ENCODE measurements at places on chromosomes 2 and 18. TPM values are rescaled to one million over a fixed set of nuclear protein-coding genes. Genes with fewer than 3 reads are reported as not detected.

DNA sequence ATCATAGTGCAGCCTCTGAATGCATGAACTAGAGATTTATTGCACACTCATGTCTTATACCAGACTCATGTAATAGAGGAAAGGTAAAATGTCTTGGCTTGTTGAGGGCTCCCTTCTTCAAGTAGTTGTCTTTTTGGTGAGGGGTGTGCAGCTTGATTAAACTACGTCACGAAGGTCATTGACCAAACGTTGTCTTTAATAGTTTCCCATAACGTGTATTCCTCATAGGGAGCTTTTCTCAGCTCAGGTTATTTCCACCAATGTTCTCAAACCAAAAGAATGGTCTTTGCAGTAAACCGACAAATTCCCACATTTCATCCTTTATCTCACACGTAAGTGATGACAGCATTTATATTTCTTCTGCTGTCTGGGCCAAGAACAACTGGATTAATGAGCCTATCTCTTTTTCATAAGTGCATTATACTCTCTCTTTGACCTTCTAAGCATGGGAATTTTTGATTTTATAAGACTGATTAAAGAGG is 547.7 kb upstream of the ZEB2 start:
- DNase-seq = no peak

DNA sequence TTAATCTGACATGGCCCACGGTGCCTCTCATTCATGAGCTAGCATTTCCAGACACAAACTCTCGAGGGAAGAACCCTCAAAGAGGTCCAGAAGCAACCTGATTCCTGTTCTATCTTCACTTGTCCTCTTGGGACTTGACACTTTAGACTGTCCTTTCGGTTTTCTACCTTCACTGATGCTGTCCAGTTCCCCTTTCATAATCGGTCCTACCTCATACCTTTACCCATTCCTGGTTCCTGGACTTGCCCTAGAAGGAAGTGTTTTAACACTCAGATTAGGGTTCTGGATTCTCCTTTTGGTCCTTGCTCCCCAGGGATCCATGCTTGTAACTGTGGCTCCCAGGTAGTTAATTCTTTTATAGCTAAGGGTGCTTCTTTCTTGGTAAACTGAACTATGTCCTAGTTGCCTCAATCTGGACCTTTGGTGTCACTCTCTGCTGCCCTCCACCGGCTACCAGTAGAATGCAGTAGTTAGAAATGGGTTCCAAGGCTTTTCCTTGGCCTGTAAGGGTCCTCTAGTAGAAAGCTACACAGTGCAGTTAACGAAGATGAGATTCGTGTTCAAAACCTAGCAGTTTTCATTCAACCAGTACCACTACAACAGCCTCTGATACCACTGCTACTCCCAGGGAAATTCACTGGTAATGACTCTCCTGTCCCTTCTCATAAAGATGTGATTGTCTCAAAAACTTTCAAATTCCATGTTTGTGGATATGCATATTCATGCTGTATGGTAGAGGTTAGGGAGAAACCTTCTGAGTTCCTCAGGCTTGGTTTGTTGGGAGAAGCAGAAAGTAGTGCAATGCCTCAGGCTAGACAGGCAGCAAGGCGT is 178.1 kb upstream of the CYP26B1 start:
- no peak for DNase-seq

DNA sequence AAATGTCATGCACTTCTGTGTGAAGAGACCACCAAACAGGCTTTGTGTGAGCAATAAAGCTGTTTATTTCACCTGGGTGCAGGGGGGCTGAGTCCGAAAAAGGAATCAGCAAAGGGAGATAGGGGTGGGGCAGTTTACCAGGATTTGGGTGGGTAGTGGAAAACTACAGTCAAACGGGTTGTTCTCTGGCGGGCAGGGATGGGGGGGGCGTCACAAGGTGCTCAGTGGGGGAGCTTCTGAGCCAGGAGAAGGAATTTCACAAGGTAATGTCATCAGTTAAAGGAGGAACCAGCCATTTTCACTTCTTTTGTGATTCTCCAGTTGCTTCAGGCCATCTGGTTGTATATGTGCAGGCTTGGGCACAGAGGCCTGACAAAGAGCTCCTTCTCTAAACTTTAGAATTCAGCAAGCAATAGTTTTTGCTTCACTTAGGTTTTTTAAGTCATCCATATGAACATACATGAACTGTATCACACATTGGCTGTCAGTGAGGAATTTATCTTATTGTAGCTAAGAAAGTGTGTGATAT is 17.5 kb upstream of the ALPK2 start:
- DNase-seq = no peak

DNA sequence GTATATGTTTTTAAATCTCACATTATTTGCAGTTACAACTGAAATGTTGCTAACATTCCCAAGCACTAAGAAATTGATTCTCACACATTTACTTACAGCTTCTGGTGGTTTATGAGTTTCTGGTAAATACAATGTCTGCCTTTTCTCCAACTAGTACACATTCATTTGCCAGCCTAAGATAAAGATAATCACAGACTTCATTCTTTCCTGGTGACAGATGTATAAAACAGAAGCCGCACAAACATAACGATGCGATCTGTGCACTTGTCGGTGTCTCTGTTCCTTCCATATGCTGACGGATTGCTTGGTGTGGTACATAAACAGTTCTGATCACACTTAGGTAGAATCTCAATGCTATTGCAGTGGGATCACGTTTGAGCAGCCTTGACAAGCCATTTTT is 100.4 kb upstream of the DDX18 start:
- no peak for DNase-seq

The ANKRD30B gene
- total RNA-seq = not detected

GRCh38 chr18:3935305-3935704 is 485.3 kb downstream of the TGIF1 start:
- DNase-seq = no peak

DNA sequence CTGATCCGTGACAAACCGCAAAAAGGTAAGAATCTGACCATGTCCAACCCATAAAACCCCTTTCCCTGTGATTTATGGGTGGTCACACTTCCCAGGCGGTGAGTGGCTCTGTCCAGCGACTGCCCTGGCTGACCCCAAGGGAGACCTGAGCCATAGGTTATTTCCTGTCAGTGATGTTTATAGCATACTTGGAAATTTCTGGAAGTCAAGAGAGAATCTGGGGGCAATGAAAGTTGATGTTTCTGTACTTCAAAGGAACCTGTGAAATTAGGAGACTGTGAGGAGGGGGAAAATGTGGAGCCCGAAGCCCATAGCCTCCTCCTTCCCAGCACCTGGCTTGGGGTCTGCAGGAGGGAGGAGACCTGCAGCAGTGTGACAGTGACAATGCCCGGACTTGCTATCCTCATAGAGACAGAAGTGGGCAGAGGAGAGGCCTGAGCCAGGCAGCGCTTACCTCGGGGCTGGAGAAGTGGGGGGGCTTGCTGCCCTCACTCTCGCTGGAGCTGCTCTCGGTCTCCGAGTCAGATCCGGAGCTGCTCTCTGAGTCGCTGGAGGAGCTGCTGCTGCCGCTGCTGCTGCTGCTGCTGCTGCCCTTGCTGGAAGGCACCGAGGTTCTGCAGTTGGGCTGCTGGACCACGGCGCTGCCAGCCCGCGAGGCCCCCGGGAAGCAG is 111.3 kb upstream of the REV1 start:
- DNase-seq = no peak

- no peak for DNase-seq
Observed at GRCh38 chr18:25177631-25178030, 174.3 kb downstream of the ZNF521 start.

DNA sequence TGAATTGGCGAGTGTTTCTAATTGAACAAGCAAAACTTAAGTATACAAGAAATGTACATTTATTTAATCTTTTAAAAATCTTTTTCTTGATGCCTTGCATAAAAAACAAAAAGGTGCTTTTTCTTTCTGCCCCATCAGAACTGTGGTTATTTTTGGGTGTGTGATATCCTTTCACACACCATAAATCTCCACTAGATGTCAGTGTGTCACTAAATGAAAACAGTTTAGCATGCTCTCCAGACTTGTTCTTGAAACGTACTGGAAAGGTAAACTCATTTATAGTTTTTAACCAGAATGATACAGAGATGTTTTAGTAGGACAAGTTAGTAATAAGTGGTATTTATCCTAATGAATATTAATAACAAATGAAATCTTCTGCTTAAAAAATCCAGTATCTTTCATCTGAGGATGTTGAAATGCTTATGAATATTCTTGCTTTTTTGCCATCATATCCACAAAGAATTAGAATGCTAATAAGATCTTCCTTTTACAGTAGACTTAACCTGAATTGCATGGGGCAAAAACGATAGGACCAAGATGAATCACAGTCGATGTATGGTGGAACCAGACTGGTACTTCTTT is 96.8 kb downstream of the UBE2E3 start:
- DNase-seq = peak; percentile 9

The ANXA4 gene
- total RNA-seq = 6.6 TPM

DNA sequence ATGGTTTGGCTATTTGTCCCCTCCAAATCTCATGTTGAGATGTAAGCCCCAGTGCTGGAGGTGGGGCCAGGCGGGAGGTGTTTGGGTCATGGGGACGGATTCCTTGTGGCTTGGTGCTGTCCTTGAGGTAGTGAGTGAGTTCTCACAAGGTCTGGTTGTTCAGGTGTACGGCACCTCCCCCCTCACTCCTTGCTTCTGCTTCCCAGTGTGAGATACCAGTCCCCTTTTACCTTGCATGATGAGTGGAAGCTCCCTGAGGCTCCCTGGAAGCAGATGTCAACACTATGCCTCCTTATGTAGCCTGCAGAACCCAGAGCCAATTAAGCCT is 232.6 kb downstream of the LDLRAD4 start:
- DNase-seq = no peak

- DNase-seq = no peak
Observed at GRCh38 chr2:12391116-12391515, 325.6 kb upstream of the TRIB2 start.

The SIX3 gene
- total RNA-seq = not detected

The FBLN7 gene
- total RNA-seq = 21.4 TPM

The GREB1 gene
- total RNA-seq = 143 TPM

DNA sequence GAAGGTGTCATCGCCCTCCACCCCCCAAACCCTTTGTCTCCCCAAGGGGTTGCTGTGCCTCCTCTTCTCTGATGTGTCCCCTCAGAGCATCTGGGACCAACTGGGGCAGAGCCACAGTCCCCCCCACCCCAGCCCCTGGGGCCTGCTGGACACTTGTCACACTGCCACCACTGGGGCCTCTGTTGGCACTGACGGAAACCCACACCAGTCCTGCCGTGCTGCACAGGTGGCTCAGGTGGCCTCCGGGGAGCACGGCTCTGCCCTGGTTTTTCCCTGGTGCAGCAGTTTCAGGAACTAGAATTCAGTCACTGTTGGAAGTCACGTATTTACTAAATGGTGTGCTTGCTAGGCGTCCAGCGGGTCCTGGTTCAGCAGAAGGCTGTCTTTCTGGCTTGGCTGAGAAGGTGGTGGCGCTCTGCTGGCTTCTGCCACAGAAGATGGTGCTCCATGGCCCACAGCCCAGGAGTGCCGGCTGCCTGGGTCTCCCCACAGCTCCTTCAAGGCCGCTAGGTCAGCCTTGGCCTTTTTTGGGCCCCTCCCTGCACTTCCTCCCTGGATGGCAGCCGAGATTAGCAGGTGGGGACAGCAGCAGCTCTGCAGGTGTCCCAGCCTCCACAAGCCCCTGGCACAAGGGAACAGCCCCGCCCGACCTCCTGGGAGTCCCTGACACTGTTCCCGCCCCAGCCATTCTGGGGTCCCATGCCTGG is 18.6 kb upstream of the KLHL30 start:
- DNase-seq = no peak

The C2orf92 gene
- total RNA-seq = 10.3 TPM

DNA sequence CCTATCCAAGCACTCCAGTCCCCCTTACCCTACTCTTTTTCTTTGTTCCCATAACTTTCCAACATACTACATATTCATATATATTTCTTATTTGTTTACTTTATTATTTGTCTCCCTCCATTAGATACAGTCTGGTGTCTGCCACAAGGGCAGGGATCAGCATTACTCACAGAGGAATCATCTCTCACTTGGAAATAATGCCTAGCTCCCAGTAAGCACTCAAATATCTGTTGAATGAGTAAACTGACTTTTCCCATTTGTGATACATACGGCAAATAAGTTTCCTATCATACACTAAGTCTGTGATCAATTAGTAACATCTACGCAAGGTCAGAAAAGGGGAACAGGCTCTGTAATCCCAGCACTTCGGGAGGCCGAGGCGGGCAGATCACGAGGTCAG is 18.7 kb downstream of the C1D start:
- DNase-seq = no peak

DNA sequence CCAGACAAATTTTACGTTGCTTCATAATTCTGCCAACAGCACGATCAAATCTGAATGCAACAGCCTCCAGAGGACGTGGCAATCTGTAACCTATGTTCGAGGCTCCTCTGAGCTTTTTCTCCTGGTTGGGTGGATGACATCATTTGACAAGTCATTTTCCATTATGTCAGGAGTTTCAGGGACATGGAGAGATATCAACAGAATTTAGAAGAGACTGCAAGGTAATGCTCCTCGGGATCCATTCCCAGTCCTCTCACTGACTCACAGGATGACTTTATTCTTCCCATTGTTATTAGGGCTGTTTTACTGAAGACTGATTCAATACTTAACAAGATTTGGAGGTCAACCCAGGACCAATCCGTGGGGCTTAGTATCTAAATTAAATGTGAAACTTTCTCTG is 72.5 kb upstream of the RNF152 start:
- no peak for DNase-seq

The VWA3B gene
- not detected for total RNA-seq

The EGR4 gene
- not detected for total RNA-seq

GRCh38 chr2:183011743-183012142 is 26.5 kb downstream of the NCKAP1 start:
- no peak for DNase-seq

GRCh38 chr2:156343940-156344301 is 11.4 kb upstream of the NR4A2 start:
- no peak for DNase-seq

DNA sequence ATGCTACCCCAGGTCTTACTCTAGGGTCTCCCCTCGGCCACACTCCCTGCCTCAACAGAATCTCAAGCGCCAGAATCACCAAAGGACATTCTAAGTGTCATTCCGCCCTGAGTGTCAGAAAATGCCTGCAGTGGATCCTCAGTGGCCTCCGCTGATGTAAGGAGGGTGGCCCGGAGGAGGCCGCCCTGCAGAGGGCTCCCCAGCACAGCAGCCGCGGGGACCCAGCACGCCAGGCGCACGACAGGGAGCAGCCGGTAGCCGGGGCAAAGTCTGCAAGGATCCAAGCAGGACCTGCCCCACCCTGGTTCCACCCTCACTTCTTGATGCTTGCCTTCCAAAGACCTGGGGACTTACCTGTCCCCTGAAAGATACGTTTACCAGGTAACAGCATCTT is 54.2 kb upstream of the ID2 start:
- no peak for DNase-seq

The SPP2 gene
- not detected for total RNA-seq

Measured in neural crest cell (in vitro differentiated cells).